ENCODE measurements at places on chromosomes 2 and 18. TPM values are rescaled to one million over a fixed set of nuclear protein-coding genes. Genes with fewer than 3 reads are reported as not detected.
A peak's percentile ranks its signal among the peaks of the same experiment; 100 is the strongest.

KIF1A gene
- 51.9 TPM for total RNA-seq

PKDCC gene
- 93.9 TPM for total RNA-seq

CD8B2 gene
- not detected for total RNA-seq

DNA sequence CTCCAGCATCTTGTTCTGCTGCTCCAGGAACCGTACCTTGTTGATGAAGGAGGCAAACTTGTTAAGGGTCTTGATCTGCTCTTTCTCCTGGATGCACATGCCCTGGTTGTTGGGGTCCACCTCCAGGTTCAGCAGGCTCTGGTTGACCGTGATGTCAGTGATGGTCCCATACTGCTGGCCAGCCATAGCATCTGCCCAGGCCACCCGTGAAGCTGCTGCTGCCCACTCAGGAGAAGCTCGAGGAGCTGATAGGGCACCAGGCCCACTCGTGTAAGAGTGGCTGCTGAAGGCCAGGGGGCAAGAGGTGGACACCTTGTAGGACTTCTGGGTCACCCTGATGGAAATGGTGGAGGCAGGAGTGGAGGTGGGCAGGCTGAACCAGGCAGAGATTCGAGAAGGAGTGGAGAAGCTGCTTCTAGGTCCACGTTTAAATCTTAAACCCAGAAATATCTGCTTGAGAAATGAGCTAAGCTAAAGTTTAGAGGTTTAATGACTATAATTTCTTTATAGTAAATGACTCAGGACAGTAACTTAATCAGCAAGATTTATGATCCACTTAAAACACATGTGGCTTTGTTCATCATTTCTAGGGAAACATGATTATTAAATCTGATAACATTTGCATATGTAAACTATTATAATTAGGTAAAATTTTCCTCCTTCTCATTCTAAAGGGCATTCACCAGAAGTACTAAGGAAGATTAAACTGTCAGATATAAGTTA, 358.7 kb upstream of the SETBP1 start:
- DNase-seq = no peak

DNA sequence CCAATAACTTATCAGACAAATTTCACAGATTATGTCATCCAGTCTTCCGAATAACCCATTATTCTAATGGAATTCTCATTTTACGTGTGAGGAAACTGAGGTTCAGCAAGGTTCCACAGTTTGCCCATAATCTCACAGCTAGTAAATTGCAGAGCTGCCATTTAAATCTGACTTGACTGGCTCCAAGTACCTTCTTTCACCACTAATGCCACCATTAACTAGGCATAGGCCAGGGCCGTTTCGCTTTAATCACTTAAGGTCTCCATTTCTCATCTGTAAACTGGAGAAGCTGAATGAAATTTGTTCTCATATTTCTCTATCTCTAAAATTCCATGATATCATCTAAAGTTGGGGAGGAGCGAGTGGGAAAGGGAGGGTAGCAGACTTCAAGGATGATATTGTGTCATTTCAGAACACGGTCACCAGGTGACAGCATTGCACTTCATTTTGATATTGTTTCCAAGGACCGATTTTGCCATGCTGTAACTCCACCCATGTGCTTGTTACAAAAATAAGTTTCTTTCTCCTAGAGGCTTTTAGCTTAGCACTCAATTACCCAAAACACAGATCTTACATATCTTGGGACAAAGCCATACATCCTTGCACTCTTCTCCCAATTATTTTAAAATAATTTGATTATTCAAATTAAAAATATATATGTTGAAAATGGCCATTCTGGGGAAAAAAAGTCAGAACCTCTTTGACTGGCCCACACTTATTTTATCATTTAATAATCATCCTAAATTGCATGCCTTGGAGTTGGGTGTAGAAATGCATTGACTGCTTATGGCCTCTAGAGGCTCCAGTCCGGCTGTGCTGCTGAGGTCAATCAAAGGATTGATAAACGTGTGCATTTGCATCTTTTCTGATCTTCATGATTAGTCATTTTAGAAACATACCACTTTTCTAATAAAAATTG, 123.8 kb downstream of the AKAIN1 start:
- DNase-seq = peak; percentile 27

DPYSL5 gene
- total RNA-seq = not detected
